GM04503 (cell line): ENCODE measurements at places on chromosomes 5 and 9.

DNA sequence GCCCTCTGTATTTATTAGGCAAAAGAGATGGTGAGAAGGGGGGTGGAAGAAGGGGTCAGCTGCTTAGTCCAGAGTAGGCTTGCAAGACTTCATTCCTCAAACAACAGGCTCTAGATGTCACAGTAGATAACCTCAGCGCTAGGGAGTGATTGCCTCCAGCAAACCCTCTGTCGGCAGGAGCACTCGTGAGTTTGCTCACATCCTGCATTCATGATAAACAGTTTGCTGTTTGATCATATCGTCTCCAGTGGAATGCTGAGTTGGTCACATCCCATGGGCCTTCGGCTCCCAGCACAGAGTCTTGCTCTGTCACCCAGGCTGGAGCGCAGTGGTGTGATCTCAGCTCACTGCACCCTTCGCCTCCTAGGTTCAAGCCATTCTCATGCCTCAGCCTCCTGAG is 3.6 kb downstream of the TTC23L start:
- DNase-seq = no peak

- no peak for DNase-seq
These were observed 353.4 kb upstream of the PANK3 start for GRCh38 chr5:168932400-168933189.

DNA sequence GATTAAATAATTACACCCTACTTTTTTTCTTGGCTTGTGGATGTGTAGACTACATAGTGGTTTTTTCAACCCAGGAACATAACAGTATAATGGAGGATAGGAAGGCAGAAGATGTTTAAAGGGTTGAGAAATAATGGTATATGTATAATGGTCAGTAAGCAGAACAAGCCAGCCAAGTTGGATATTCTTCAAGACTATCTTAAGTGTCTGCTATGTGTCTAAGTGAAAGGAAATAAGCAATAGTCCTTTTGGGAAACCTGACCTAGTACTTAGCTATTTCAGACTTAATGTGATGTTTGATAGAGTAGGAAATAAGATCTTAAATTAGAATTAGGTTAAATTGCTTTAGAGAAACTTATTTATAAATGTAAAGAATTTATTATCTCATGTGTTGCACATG is 85.7 kb downstream of the PTPDC1 start:
- no peak for DNase-seq

GRCh38 chr5:15786326-15786725 is 286.3 kb downstream of the FBXL7 start:
- DNase-seq = no peak

GRCh38 chr9:126558051-126558665 is 55.6 kb upstream of the LMX1B start:
- DNase-seq = no peak

- DNase-seq = peak; percentile 100
These were observed 74.9 kb upstream of the NIPAL4 start for GRCh38 chr5:157384971-157385709.

DNA sequence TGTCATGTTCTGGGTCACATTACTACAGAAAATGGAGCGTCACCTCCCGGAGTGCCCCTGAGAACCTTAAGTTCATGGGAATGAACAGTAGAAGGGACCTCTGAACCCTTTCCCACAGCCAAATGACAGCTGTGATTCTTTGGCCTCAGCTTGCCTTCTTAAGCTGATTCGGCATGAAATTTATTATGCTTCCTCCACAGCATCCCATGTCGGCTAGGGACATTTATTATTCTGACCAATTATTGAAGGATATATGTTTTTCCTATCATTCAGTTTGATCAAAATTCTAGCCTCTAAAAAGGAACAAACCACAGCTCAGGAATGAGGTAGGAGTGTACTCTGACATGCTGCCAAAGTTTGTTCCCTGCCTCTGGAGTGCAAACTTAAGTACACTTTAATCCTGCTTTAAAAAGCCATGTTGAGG is 440.6 kb downstream of the CETN3 start:
- DNase-seq = no peak

GRCh38 chr9:98144076-98144475 is 25.1 kb upstream of the TRIM14 start:
- DNase-seq = no peak

DNA sequence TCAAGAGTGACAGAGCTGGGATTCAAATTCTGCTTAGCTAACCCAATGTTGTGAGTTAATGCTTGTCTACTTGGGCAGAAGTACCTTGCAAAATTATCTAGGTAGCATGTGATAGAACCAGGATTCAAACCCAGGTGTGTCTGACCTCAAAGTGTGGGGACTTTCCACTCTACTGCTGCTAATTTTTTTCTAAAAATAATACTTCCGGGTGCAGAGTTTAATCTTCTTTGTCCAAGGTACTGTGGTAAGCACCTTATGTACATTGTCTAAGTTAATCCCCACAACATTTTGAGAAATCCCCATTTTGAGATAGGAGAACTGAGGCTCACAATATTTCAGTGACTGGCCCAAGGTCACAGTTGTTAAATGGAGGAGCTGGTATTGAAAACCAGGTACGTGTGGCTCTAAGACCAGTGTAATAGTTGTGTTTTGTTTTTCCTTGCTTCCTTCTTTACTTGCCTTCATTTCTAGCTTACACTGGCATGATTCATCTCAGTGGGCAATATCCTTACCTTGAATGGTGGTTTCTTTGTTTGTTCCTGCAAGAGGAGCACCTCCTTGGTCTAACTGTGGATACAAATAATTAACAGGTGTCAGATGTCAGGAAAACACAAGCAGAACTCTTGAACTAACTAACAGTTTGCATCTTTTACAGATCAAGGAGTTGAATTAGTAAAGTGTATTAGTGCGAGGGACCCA is 7.5 kb downstream of the ALDOB start:
- no peak for DNase-seq

DNA sequence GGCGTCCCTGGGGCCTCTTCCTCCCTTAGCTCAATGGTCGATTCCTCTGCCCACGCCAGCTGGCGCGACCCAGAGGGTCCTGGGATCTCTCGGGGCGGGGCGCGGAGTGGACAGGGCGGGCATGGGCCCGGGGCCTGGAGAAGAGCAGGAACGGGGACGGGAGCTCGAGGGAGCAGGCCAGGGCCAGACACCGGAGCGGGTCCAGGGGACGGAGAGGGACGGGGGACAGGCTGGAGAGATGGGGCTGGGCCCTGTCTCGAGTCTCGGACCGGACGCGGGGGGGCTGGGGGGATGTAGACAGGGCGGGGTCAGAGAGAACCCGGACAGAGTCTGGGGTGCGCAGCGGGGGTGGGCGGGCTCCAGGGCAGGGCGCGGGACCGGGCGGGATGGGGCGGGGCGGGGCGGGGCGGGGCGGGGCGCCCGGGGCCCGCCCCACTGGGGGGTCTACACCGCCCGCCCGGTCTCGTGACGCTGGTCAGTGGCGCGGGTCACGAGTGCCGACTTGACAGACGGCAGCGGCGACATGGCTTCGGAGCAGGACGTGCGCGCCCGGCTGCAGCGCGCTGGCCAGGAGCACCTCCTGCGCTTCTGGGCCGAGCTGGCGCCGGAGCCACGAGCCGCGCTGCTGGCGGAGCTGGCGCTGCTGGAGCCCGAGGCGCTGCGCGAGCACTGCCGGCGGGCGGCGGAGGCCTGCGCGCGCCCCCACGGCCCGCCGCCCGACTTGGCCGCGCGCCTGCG is at the start of gene UAP1L1:
UAP1L1 (plus strand) TSS at position 508 of the 738 bp plus-strand sequence; CDS start at position 524, 16 bp downstream.
- no peak for DNase-seq

DNA sequence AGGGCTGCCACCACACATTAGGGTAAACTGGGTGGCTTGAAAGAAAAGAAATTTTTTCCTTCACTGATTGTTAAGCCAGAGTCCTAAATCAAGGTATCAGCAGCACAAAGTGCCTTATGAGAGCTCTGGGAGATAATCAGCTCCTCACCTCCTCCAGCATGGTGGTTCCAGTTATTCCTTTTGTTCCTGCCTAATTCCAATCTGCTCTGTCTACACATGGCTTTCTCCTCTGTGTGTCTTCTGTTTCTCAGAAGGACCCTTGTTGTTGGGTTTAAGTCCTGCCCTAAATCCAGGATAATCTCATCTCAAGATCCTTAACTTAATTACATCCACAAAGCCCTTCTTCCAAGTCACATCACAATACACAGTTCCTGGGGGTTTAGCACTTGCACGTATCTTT is 1352.0 kb upstream of the CDH9 start:
- DNase-seq = no peak

- DNase-seq = no peak
These were observed 75.6 kb downstream of the DCP2 start for GRCh38 chr5:113052041-113052795.

DNA sequence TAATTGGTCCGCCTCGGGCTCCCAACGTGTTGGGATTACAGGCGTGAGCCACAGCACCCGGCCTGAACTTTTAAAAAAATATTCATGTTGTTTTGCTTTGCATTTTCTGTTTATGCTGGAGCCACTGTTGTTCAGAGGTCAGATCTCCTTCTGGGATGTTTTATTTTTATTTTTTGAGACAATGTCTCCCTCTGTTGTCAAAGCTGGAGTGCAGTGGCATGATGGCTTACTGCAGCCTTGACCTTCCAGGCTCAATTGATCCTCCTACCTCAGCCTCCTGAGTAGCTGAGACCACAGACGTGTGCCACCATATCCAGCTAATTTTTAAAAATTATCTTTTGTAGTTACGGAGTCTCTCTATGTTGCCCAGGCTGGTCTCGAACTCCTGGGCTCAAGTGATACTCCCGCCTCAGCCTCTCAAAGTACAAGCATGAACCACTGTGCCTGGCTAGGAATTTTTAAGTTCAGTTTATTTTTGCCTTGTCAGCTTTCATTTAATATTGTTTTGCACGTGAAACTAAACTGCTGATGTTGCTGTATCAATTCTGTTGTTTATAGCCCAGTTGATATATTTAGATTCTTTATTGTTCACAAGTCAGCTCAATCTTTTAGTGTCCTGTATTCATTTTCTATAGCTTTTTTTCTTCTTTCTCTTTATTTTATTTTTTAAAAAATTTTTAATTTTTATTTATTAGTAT is 13.7 kb downstream of the TMEFF1 start:
- no peak for DNase-seq

DNA sequence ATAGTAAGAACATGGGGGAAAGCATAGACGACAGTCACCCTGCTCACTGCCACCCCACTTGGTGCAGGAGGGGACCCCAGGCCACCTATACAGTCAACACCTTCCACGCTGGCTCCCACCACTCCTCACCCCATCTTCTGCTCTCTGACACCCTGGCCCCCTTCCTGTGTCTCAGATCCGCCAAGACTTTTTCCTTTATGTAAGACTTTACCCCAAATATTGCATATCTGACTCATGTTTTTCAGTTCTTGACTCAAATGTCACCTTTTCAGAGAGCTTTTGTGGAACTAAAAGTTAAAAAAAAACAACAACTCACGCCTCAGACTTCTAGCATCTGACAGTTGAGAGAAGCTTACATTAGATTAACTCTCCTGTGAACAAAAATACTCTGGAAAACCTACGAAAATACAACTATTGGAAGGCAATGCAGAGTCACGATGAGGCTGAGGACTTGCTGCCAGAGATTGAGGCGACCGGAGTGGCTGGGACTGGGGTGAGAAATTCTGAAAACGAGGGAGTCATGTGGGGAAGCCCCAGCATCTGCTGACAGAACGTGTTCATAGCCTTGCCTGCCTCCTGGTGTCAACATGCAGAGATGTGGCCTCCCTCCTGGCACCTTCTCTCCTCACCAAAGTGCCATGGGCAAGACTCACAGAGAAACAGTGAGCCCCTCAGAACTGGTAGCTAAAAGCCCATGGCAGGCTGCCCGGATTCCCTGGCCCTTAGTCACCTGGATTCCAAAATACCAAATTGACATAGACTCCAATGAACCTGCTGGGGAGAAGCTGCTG is 22.4 kb upstream of the FCN2 start:
- DNase-seq = no peak

GRCh38 chr5:169796731-169797130 is 159.7 kb downstream of the DOCK2 start:
- no peak for DNase-seq

- DNase-seq = no peak
These were observed 178.9 kb downstream of the SREK1 start for GRCh38 chr5:66322786-66323528.

DNA sequence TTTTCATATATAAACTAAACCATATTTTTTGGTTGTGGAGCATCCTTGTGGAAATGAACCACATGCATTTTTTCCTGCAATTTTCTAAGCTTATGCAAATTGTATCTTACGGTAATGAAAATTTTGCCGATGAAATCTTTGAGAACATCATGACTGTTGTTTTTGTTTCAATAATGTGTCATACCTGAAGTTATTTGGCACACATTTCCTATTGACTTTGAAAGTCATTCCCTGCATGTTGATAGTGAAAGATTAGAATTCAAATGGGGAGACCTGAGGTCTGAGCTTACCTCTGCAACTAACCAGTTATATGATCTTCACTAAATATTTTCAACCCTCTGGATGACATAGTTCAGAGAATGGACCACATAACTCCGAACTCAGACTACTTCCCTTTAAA is 88.5 kb downstream of the PRR16 start:
- DNase-seq = no peak

GRCh38 chr5:57303985-57304384 is 130.1 kb downstream of the GPBP1 start:
- DNase-seq = no peak

DNA sequence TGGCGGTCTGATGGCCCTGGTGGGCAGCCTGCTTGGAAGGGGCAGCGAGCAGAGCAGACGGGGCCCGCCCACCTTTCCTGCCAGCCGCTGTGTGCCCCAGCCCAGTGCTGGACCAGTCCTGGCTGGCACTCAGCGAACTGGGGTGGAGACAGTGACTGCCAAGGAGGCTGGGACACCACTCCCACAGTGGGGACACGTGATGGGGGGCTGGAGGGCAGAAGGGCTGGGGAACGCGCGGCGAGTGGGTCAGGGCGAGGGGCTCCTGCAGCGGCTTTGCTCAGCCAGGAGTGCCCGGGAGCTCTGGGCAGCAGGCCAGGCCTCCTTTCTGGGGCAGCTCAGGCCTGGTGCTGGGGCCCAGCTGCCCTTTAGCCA is 19.5 kb downstream of the NCS1 start:
- DNase-seq = no peak

DNA sequence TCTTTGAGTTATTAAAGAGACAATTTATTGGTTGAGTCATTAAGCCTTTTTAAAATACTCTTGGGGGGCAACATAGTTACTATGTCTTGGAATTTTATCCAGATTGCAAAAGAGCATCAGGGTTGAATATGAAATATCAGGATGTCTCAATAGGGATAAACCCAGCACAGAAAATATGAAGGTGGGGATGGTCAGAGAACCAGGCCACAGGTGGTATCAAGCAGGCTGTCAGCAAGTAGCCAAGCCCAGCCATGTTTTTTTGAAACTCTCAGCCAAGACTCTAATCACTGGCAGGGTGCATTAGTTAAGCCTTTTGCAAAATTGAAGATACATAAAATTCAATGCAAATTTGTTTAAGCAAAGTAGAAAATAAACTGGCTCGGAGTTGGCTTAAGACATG is 468.9 kb downstream of the DTWD2 start:
- no peak for DNase-seq
